ENCODE measurements at places on chromosomes 3 and 15.

DNA sequence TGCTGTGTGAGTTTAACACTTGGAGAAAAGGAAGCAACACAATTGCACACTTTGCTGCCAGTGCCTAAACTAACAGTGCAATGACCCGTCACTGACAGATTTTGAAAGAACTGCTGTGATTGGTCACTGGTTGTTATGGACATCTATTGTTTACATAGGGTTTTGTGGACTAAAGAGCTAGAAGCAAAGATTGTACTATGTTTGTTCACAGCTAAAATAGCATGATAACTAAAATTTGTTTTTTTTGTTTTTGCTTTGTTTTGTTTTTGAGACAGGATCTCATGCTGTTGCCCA is 112.4 kb upstream of the GOLGA8J start:
- DNase-seq: no peak

- no peak for DNase-seq
Measured at GRCh38 chr15:58535337-58535736, 103.5 kb downstream of the LIPC start.

- DNase-seq: no peak
Measured at GRCh38 chr15:44414001-44414400, 13.4 kb upstream of the CTDSPL2 start.

DNA sequence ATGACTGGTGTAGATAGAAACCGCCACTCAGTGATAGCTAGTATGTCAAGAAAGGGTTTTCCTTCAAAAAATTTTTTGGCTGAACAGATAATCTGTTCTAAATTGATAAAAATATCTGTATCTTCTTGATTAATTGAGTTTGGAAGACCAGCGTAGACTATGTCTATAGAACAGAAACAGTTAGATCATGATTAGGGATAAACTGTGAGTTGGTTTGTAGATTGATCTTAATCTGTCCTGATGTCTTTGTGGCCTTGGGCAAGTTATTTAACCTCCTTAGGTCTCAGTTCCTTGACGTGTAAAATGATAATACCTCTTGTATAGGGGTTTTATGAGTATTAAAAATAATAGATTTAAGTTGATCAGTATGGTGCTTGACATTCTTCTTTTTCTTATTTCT is 4.7 kb downstream of the NFKBIZ start:
- no peak for DNase-seq

DNA sequence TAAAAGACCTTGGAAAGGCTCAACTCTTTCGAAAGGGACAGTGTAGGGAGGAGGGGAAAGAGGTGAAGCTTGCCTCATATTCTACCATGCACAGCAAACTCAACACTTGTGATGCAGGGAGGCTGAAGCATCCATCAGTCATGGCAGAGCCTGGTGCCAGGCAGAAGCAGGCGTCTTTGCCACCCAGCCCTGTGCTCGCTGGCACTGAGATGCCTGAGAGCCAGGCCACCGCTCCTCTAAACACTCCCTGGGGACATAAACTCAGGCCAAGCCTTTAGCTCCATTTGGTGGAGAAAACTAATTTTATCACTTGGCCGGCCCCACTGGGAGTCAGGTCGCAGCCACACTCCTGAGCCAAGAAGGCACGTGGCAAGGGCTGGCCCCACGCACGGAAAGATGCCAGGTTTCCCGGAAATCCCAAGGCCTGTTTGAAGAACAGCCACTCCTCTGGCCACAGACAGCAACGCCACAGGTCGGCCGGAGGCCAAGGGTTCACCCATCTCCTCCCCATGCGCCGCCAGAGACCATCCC is 30.7 kb downstream of the XXYLT1 start:
- peak; percentile 16 for DNase-seq

DNA sequence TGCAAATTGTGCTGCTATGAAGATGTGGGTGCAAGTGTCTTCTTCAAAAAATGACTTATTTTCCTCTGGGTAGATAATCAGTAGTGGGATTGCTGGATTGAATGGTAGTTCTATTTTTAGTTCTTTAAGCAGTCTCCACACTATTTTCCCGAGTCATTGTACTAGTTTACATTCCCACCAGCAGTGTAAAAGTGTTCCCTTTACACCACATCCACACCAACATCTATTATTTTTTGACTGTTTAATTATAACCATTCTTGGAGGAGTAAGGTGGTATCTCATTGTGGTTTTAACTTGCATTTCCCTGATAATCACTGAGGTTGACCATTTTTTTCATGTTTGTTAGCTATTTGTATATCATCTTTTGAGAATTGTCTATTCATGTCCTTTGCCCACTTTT is 19.7 kb upstream of the PSMD6 start:
- no peak for DNase-seq

DNA sequence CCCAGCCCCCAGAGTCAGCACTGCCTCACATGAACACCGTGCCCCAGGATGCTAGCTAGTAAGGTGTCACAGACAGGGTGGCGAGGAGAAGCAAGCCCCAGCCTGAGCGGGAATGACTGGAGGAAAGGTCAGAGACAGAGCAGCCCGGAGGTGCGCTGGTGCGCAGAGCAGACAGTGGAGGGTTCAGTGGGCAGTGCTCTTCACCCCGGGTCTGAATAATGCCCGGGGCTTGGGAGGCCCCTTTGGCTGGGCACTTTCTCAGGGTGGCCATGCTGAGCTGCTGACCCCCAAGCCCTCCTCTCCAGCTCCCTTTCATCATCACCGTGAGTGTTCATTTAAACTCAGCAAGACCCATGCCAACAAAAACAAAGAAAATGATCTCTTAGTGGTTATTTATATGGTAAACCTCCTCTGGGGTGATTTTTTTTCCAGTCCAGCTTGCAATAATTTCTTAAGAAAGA is 110.8 kb downstream of the VGLL4 start:
- no peak for DNase-seq

GRCh38 chr15:80982205-80982604 is 7.4 kb downstream of the MESD start:
- no peak for DNase-seq

GRCh38 chr3:122362026-122362425 is 21.0 kb downstream of the MIX23 start:
- DNase-seq: no peak

- no peak for DNase-seq
Measured at GRCh38 chr3:149655826-149656574, 1.8 kb downstream of the WWTR1 start.

DNA sequence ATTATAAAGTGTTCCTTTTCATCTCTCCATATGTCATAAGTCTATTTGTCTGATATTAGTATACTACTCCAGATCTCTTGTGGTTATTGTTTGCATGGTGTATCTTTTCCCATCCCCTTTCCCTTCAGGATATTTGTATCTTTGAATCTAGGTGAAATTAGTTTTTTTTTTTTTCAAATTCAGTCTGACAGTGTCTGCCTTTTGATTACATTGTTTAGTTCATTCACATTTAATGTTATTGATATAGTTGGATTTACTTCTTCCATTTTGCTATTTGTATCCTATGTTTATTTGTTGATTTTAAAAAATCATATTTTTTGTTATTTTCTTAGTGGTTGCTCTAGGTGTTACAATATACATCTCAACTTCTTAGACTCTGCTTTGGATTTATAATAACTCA is 283.0 kb downstream of the CHST2 start:
- DNase-seq: no peak

GRCh38 chr15:51226576-51227210 is 111.7 kb downstream of the CYP19A1 start:
- no peak for DNase-seq

DNA sequence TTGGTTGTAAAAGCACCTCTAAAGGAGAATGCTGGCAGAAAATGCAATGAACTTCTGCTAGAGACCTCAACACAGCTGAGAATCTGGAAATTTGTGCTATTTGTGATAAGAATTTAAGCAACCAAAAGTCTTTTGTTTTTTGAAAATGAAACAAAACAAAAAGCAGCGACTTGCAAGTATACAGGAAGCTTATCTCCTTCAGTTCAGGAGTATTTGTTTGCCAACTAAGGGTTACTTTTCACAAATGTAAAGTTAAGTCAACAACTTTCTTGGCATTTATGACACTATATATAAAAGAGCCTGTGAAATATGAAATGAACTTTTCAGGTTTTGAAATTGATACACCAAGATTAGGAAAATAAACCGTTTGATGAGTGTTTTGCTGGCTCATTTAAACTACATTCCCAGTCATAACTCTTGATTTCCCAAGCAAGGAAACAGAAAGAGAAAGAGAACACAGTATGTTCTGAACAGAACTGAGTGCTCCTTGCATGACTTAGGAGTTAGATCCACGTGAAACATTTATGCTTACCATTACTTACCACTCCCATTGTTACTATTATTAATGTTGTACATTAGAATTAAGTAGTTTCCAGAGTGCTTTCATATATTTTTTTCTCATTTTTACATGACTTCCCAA is 92.3 kb upstream of the COL8A1 start:
- no peak for DNase-seq

DNA sequence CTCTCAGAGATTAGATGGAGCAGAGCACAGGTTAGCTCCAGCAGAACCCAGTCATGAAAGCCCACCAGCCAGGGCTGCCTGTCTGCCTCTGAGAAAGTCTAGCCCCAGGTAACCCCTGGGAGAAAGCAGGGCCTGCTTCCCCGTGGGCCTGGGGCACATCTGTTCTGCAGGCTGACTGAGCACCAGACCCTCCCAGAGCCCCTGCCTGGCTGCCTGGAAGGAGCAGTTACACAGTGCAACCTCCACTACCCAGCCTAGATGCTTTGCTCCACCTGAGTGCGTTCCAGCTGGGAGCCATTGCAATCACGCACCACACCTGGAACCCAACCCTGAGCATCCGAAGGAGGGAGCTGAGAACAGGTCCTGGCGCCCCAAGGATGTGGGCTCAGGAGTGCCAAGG is 24.7 kb upstream of the OR5K4 start:
- no peak for DNase-seq

- peak; percentile 81 for DNase-seq
Measured at GRCh38 chr3:30768703-30769550, 125.5 kb downstream of the GADL1 start.

- no peak for DNase-seq
Measured at GRCh38 chr15:91942720-91943394, 89.3 kb downstream of the SLCO3A1 start.

GRCh38 chr3:67642734-67643133 is 11.7 kb downstream of the SUCLG2 start:
- no peak for DNase-seq

DNA sequence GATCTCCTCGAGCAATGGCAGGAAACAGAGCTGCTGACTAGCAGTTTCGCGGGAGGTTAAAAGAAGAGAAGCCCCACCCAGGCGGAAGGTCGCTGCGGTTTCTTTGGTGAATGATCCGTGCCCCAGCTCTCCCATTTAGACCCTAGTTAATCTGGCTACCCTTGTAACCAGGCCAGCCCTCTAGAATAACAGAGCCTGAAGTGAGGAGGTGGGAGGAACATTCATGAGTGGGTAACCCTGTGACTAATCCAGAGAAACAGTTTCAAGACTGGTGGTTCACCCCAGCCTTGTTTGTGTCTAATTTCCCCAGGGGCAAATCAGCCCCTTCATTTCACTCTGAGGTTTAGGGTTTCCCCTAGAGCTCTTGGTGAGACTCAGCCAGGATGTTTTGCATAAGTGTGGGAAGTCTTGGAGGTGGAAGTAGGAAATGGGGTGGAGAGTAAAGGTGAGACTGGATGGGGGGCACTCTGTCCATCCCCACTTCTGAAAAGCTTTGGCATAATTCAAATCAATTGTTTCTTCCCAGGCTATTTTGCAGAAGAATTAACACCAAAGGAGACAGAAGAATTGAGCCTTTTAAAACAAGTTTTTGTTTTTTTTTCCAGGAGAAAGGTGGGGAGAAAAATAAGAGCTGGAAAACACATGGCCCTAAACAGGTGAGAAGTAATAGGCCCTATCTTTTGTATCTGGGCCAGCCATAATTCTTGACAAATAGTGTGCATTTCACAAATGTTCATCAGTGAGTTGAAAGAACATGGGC is 303.1 kb downstream of the RPLP1 start:
- peak; percentile 81 for DNase-seq

DNA sequence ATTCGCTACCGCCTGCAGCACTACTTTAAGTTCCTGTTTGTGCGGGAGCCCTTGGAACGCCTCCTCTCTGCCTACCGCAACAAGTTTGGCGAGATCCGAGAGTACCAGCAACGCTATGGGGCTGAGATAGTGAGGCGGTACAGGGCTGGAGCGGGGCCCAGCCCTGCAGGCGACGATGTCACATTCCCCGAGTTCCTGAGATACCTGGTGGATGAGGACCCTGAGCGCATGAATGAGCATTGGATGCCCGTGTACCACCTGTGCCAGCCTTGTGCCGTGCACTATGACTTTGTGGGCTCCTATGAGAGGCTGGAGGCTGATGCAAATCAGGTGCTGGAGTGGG is 995 bp downstream of the CHST14 start:
- DNase-seq: no peak

DNA sequence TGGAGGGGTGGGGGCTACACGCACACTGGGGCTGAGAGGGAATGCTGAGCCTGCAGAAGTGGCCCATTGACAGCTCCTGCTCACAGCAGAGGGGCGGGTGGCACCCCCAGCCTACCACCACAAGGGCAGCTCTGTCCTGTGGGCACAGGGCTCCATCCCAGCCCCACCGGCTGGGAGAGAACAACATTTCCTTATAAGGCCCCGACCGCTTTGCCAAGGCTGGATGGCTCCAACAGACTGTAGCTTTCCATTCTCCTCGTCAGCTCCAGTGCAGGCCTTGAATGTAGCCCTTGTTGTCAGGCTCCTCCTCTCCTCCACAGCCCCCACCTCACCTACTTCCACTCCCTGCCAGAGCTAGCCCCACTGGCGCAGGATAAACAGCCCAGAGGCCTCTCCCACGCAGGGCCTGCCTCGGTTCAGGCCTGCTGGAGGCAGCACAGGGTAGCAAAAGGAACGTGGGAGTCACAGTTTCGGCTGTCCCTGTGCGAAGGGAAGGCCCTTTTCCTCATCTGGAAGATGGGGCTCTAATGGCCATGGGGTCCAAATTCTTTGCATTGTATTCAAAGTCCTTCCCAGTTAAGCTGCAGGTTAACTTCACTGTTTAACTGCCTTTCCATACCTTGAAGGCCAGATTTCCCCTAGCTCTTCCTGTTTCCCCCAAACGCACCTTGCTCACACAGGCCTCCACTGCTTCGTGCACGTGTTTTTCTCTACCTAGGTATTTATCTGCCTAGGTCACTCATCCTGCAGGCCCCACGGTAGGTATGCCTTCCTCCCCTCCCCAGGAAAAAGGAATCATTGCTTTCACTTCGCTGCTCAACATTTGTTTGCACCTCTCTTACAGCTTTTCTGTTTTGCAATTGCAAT is 101.6 kb upstream of the LPP start:
- DNase-seq: no peak

- DNase-seq: no peak
Measured at GRCh38 chr3:157859541-157859940, 246.7 kb downstream of the SHOX2 start.

DNA sequence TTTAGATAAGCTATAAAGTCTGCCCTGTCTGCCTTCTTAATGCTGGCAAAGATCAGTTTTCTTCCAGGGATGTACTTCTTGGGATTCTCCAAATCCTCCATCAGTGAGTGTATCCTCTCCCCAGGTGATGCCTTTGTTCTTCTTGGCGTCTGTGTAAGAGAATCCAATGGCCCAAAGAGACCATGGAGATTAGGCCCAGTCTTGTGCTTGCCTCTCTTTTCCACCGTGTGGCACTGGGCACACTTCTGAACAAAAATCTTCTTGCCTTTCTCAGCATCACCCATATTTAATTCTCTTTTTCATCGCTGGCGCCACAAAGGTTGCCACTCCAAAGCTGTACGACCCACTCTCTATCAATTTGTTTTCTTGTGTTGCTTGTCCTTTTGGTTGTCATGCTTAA is 32.2 kb upstream of the TAMM41 start:
- DNase-seq: no peak

- no peak for DNase-seq
Measured at GRCh38 chr3:159852821-159853505, 135.7 kb upstream of the IL12A start.
